ENCODE measurements at places on chromosomes 6 and 20. TPM values are rescaled to one million over a fixed set of nuclear protein-coding genes. Genes with fewer than 3 reads are reported as not detected.

The SLC24A3 gene
- total RNA-seq: not detected

- no peak for DNase-seq
These were observed 42.8 kb upstream of the TASP1 start for GRCh38 chr20:13681248-13682125.

DNA sequence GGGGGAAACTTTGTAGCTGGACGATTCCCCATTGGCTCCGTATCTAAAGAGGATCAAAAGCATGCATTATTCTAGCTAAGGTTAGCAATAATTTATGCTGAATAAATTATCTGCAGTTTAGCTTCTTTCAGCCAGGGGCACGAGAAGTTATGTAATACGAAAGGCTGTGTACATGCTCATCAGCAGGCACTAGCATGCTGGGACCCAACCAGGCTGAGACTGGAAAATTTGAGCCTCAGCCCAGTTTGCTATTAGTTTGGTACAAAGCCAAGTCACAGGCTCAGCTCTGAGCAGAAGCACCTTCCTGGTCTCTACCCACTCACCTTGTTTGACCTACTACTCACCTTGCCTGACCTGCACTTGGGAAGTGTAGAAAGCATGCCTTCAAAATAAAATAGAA is 328.1 kb upstream of the ARID1B start:
- DNase-seq: no peak

The RALGAPB gene
- total RNA-seq: 39.7 TPM

- peak; percentile 42 for DNase-seq
These were observed 3.1 kb upstream of the POU3F2 start for GRCh38 chr6:98831057-98831958.

The BEND6 gene
- not detected for total RNA-seq

- DNase-seq: no peak
These were observed 32.6 kb downstream of the ENPP1 start for GRCh38 chr6:131840441-131840840.

DNA sequence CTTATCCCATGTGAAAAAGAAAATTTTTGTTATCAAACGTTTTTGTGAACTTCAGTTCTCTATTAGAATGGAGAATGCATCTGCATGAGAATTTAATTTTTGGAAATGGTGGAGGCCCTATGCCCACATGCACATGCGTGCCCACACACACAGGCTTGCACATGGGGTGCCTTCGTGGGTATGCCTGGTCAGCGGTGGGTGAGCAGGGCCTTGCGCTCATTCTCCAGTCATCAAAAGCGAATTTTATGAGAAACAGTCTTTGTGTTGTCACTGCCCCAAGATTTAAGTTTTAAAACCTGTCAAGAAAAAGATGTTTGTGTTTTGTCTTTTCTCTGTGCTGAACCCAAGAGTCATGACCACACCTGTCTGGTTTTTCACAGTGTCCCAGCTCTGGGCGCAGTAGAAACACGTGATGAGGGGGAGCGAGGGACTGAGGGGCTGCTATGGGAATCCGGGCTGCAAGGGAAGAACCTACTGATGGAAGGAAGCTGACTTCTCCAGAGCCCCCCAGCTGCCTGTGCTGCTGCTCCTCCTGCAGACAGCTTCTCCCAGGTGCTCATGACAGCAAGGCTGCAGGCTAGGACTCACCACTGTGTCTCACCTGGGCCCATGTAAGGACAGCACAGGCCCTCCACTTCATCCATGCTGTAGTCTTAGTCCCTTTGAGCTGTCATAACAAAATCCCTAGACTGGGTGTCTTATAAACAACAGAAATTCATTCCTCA is 153.6 kb downstream of the SYCP2 start:
- no peak for DNase-seq

The DEFB121 gene
- not detected for total RNA-seq

GRCh38 chr20:46558511-46558959 is 8.1 kb upstream of the OCSTAMP start:
- no peak for DNase-seq

DNA sequence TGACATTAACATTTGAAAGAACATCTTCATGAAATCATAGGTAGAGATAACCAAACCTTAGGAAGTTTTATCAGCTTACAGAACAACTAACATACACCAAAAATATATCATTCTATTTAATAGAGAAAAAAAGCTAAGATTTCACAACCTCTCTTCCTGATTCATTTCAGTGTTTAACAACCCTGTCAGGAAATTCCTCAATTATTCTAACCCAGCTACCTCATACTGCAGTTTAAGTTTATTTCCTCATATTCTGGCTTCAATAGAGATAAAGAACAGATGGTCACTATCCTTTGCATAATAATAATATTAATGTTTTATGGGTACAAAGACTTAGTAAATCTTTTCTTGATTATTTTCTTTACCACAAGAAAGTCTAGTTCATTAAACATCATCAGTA is 112.9 kb upstream of the HSF2 start:
- no peak for DNase-seq

The COL19A1 gene
- 0.06 TPM for total RNA-seq

- DNase-seq: no peak
These were observed 16.6 kb downstream of the CHMP4B start for GRCh38 chr20:33827634-33828325.

DNA sequence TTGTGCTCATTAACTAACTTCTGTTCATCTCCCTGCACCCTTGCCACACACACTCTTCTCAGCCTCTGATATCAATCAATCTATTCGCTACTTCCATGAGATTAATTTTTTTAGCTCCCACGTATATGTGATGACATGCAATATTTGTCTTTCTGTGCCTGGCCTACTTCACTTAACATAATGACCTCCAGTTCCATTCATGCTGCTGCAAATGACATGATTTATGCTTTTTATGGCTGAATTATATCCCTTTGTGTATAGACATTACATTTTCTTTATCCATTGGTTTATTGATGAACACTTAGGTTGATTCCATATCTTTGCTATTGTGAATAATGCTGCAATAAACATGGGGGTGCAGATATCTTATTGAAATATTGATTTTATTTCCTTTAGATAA is 50.8 kb upstream of the SPTLC3 start:
- DNase-seq: no peak

GRCh38 chr6:150547502-150548222 is 52.0 kb upstream of the PLEKHG1 start:
- no peak for DNase-seq

DNA sequence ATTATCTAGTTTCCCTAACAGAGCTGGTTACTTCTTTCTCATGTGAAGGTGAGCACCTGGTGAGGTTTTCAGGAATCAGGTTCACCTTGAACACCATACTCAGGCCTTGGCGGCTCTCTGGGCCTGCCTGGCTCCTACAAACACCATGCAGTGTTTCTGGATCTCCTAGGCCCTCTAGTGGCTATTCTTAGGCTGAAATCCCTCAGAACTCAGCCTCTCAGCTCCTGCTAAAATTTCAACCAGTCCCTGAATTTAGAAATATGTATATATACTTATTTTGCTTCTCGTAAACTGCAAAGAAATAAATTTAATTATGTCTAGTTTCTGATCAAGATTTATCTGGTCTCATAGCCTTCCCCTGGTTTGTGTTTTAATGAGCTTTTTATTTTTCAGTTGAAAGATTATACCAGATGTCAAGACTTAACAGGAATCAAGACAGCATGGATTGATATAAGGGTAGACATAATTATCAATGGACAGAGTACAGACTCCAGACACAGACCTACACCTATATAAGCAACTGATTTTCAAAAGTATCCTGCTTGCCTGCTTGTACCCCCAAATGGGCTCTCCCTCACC is 55.9 kb downstream of the ANKEF1 start:
- no peak for DNase-seq

The PSMB8 gene
- 327 TPM for total RNA-seq

The MUC21 gene
- not detected for total RNA-seq

- DNase-seq: no peak
These were observed 12.4 kb downstream of the B4GALT5 start for GRCh38 chr20:49701241-49701790.

- peak; percentile 70 for DNase-seq
These were observed 3.3 kb downstream of the KCNS1 start for GRCh38 chr20:45097485-45098102.

The STX7 gene
- total RNA-seq: 20.5 TPM

DNA sequence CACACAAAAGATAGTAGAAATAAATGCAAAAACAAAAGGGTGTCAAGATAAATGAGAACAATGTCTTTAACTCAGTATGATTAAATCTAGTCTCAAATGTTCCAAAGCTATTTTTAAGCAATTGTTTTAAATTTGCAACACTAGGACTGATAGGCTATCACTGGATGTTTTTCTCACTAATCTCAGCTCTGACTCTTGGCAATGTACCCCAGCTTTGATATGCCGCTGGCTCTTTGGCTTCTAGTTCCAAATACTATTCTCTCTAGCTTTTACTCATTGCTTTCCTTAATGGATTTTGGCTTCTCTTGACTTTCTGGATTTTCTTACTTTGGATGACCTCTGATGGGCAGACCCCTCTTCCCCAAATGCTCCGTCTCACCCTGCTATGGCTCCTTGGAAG is 116.0 kb upstream of the SLC35B3 start:
- no peak for DNase-seq

The CRISP3 gene
- total RNA-seq: not detected

GRCh38 chr20:7853493-7853892 is 86.8 kb downstream of the HAO1 start:
- DNase-seq: no peak

GRCh38 chr6:35427435-35427834 is 24.7 kb upstream of the FANCE start:
- DNase-seq: no peak

The SLC12A5 gene
- total RNA-seq: 1.6 TPM

DNA sequence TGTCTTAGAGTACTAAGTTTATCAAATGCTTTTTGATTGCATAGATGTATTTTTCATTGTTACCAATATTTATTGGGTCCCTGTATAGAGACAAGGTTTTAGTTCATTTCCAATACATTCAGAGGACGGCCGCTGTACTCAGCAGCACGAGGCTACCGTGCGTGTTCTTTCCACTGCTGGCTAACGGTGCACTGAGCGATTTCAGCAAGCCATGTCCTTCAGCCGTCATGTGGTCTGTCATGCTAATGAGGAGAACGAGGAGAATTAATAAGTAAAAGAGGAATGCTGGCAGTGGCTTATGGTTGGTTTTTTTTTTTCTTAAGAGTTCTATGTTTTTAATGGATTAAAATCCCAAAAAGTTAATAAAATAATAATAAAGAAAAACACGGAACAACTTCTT is 253.6 kb downstream of the ARID1B start:
- DNase-seq: no peak

- DNase-seq: no peak
These were observed 573.1 kb downstream of the HACE1 start for GRCh38 chr6:104286641-104287040.

- DNase-seq: no peak
These were observed 9.9 kb downstream of the SYCP2 start for GRCh38 chr20:59923514-59923913.

The WFDC10B gene
- not detected for total RNA-seq

GRCh38 chr6:85421972-85422371 is 27.9 kb upstream of the NT5E start:
- no peak for DNase-seq

GRCh38 chr20:34951652-34952051 is 4.0 kb downstream of the GSS start:
- no peak for DNase-seq

- DNase-seq: no peak
These were observed 220.1 kb downstream of the HACE1 start for GRCh38 chr6:104639668-104640067.

The CASS4 gene
- total RNA-seq: 14.2 TPM

DNA sequence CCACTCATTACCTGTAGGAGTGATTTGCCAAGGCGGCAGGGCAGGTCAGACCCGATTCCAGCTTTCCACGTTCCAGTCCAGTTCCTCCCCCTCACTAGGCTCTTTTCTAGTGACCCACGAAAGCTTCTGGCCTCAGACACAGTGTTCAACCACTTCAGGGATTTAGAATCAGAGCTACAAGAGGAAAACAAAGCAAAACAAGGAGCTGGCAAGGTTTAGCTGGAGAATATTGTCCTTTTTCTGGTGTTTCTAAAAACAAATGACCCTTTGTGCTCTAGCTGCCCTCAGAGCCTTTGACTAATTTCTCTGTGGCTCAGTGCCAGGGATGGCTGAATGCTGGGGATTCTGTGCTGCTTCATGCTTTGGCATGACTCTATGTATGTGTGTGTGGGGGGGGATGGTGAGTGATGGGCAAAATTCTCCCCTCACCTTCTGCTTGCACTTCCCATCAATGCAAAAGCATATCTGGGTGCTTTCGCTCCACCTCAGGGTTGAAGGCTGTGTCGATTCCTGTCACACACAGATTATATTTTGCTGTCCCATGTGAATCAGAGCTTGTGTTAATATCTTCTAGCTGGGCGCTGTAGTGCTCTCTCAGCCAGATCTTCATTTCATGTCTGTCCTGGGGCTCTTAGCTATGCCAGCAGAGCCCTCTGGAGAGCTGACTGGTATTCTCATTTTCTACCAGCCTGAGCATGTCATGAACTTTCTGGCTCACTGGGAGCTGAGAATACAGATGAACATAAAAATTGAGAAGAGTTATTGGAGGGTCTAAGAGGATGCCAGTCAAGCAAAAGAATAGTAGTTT is 19.3 kb upstream of the NEDD9 start:
- DNase-seq: no peak

DNA sequence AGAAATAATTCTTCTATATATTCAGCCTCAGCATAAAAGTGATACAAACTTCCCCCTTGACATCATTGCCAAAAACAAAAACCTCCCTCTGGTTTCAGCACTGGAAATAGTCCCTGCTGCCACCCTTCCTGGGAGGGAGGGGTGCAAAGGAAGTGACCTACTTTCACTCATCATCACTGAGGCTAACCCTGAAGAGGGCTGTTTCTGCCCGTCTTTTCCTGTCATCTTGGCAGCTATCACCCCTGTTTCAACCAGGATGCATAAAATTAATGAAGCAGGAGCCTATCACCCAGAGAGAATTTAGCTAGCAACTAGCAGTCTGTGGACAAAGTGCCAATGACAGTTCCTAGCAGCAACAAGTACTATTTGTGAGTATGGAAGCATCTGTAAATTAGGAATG is 397.8 kb downstream of the LAMA2 start:
- no peak for DNase-seq

DNA sequence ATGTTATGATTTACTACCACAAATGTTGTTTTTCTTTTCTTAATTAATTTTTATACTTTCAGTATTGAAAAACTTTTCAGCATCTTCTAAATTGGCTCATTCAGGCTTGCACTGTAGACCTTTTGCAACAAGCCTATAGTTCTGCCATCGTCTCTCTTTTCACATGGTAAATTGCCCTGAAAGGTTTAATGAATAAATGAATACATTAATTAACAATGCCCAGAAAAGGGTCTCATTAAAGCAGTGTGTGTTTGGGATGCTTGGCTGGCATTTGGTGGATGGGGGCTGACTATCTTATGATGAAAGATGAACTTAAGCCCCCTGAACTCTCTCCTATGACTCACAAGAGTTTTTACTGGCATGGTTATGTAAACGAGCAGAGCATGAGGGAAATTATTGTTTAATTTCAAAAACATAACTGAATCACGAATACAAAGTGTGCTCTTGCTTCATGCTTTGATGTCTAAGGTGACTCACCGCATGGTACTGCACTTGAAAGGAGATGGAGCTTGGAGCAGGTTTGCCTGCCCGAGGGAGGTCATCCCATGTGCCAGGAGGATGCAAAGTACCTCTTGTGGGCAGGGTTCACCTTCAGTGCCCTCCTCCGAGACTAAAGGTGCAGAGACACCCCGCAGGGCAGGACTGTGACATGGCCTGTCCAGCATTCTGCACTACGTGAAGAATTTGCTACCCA is 13.8 kb upstream of the PCK1 start:
- no peak for DNase-seq

GRCh38 chr20:48761874-48762273 is 65.9 kb downstream of the PREX1 start:
- no peak for DNase-seq

The AGPAT4 gene
- 2.7 TPM for total RNA-seq

Measured in activated naive CD8-positive, alpha-beta T cell treated with anti-CD3 and anti-CD28 coated beads, Interleukin-2, amount 10 ng/mL, durations not matched to agents 7 days and 5 days (primary cell).